Inflammatory macrophage treated with lipopolysaccharide for 4 hours (primary cell): ENCODE measurements at places on chromosomes 1 and 21.
A peak's percentile ranks its signal among the peaks of the same experiment; 100 is the strongest.

DNA sequence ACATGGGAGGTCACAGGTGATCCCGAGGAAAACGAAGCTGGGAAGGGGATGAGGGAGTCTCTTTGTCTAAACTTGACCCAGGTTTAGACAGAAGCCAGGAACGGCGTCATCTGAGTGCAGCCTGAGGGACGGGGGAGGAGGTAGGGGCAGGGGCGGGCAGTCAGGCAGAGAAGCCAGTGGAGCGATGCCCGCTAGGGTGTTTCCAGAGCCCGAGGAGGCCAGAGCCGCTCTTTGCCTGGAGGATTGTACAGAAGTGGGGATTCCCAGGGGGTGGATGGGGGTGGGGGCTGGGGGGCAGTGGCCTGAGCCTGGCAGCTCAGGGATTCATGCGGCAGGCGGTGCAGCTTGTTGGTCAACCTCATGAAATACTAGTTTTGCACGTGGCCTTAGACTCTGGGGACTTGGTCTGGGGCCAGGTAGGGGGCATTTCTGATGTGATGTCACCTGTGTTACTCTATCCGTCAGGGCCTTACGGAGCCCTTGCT is 58.4 kb downstream of the VPS26C start:
- DNase-seq: no peak

GRCh38 chr1:168287237-168287664 is 6.6 kb downstream of the TBX19 start:
- peak; percentile 58 for DNase-seq

- peak; percentile 58 for DNase-seq
These were observed 1421.1 kb downstream of the PLA2G4A start for GRCh38 chr1:188249811-188250210.

DNA sequence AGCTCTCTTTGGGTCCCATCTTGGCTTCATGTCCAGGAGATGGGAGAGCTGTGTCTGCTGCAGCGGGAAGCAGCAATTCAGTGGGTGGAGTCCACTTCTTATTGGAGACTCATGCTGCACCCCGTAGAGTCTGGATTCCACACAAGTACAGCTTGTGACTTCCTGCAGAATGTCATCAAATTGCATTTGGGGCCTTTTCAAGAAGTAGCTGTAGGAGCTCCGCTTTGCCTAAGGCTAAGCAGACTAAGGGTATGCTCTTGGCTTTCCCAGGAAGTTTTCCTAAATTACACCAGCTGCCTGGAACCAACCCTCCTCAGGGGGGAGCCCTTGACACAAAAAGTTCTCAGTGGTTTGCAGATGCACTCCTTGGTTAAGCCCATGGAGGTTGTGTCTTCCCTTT is 5.7 kb upstream of the MOB3C start:
- peak; percentile 45 for DNase-seq

GRCh38 chr1:231842441-231842840 is 215.9 kb downstream of the DISC1 start:
- peak; percentile 11 for DNase-seq

GRCh38 chr1:225977937-225978748 is 21.0 kb downstream of the SDE2 start:
- DNase-seq: peak; percentile 4

GRCh38 chr1:197224160-197224559 is 43.9 kb upstream of the CRB1 start:
- no peak for DNase-seq

DNA sequence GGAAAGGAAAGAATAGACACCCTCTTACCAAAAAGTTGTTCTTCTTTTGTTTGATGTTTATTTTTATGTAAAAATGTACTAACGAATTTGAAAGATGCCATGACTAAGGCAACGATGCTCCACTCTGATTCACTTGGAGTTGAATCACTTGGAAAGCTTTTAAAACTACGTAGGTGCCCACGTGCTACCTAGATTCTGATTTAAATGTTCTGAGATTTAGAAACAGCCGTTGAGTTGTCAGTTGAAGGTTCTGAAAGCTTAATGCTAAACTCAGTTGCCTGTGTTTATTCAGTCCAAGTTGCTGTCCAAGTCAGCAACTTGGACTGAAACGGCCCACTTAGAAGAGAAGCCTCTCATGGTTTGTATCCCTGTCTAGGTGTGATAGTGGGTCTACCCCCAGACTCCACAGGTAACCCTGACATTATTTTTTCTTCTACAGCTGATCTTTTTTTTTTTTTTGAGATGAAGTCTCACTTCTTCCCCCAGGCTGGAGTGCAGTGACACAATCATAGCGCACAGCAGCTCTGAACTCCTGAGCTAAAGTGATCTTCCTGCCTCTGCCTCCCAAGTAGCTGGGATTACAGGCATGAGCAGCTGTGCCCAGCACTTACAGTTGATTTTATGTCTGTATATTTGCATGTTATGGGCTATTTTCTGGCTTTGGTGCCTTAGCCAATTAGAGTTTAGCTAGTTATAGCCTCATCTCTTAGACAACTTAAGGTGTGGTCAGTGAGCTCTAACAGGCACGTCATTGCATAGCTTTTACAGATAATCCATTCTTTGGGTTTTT is 1.4 kb upstream of the VAMP4 start:
- DNase-seq: peak; percentile 65

DNA sequence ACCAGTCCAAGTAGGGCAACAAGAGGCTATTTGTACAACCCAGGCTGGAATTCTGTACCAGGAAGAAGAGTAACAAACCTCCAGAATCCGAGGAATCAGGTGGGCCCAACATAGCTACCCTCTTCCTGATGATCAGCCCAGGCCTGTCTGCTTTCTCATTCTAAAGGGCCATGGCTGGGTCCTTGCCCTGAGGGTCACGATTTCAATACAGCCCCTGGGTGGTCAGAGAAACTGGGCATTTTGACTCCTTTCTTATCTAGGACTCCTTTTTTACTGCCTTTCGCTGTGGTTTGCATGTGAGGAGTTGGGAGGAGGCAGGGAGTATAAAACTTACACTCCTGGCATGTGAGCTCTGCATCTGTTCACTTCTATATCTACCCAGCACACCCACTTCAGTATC is 164.9 kb upstream of the COA6 start:
- no peak for DNase-seq
